ENCODE measurements at places on chromosomes 13 and 19.
A peak's percentile ranks its signal among the peaks of the same experiment; 100 is the strongest.

DNA sequence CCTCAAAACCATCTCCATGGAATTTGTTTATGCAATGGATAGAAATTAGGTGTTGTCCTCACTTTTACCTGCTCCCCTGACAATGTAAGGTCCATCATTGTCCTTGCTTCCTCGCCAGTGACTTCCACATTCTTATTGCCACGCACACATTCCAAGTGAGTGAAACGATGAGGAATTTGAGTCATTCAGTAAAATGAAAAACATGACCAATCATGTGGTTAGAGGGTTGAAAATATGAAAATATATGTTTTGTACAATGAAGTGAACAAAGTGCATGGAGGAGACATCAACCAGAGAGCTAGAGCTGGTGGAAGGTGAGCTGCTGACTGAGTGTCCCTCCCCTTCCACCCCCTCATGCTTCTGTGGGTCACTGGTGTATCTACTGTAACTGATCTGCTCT is 91.7 kb downstream of the ATP8A2 start:
- no peak for DNase-seq

GRCh38 chr13:74134777-74135325 is 647 bp upstream of the KLF12 start:
- DNase-seq, result no peak

DNA sequence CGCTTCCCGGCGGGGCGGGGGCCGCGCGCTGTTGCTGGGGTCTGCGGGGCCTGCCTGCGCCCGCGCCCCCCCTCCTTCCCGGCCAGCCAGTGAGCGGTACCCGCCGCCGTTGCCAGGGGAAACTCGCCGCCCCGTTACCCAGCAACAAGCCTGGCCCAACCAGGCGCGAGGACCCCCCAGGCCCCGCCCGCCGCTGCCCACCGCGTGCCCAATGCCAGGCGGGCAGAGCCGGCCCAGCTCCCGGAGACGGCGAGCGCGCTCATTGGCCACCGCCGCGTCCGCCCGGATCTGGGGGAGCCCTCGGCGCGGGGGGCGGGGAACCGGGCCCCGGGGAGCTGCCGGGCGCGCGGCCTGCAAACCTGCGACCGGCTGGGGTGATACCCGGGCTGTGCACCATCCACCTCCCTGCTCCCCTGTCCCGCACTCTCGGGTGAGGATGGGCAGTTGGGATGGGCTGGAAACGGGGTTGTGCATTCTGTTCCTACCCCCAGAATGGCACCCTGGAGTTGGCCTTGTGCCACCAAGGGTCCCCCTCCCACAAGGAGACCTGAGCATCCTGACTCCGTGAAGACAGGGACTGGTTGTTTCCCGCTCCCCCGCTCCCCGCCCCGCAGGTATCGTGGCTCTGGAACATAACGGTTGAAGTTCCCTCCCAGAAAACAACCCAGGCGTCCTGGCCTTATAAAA is 8.8 kb upstream of the BBC3 start:
- peak; percentile 74 for DNase-seq

- DNase-seq, result no peak
Observed at GRCh38 chr13:106919638-106920037, 351.7 kb upstream of the ARGLU1 start.

GRCh38 chr13:30776661-30777060 is 41.3 kb downstream of the ALOX5AP start:
- no peak for DNase-seq

DNA sequence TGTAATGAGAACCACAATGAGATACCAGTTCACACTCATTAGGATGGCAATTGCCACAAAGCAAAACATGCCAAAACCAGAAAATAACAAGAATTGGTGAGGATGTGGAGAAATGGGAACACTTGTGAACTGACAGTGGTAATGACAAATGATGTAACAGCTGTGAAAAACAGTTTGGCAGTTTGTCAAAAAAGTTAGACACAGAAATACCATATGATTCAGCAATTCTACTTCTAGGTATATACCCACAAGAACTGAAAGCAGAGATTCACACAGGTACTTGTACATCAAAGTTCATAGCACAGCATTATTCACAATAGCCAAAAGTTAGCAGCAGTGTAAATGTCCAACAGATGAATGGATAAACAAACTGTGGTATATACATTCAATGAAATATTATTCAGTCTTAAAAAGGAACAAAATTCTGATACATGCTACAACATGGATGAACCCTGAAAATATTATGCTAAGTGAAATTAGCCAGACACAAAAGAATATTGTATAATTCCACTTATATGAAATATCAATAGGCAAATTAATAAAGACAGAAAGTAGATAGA is 96.5 kb downstream of the UGGT2 start:
- no peak for DNase-seq

GRCh38 chr13:110770678-110771077 is 57.2 kb downstream of the ING1 start:
- DNase-seq, result no peak

DNA sequence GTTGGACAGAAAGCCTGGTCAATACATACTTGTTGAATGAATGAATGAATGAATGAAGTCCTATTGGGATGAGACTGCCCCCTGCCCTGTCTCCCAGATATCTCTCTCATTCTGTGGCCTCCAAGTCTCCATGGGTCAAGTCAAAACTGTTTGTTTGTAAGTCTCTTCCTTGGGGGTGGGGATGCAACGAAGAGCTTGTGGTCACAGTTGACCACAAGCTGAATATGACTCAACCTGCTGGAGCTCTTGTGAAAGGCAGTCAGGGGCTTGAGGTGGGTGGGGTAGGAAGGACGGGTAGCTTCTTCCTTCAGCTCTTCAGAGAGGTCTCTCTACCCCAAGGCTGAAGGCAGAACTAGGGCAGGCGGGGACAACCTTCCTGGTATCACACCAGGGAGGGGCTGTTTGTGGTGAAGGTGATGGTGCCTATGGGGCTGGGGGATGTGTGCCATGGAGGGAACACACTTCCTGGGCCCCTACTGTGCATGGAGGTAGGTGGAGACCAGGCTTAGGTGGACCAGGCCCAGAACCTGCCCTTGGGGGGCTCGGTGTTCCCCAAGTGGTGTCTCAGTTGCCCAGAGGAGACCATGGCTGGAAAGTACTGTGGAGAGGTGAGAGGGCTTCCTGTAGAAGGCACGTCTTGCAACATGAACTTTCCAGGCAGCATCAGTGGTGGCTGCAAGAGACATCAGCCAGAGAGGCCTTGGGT is 8.0 kb downstream of the MYO1F start:
- no peak for DNase-seq

DNA sequence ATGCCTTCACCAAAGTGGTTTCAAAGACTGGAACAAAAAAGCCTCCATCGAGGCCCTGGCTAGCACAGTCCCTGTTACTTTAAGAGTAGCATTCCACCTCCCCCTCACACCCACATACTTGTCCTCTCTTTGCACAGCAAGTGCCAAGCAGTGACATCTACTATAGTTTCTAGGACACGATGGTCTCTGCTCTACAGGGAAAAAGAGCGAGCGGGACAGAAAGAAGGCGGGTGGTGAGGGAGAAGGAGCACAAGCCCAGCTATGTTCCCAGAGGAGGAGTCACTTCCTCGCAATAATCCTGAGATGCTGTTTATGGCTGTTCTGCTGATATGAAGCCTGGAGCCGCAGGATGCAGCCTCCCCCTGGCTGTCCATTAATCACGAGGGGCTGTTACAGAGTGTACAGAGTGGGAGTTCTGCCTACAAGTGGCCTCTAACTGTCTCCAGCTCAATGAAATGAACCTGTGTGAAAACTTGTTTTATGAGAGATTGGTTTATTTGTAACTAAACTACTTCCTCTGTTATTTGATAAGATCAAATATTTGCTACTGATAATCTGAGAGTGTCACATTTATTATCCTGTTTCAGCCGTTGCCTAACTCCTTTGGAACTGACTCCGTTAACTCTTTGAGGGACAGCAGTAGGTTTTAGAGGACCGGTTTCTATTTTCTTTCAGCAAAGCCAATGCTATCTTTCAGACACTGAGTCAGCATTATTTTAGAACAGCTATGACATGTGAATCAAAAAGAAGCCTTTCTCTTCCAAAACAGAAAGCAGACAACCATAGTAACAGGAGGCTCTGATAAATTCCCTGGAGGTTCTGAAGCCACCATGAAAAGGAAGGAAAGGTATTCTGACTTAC is 208.0 kb downstream of the SPRY2 start:
- peak; percentile 64 for DNase-seq

- DNase-seq, result no peak
Observed at GRCh38 chr13:79674765-79675515, 194.0 kb downstream of the NDFIP2 start.

GRCh38 chr19:42188665-42189064 is 28.8 kb downstream of the DEDD2 start:
- DNase-seq, result no peak

DNA sequence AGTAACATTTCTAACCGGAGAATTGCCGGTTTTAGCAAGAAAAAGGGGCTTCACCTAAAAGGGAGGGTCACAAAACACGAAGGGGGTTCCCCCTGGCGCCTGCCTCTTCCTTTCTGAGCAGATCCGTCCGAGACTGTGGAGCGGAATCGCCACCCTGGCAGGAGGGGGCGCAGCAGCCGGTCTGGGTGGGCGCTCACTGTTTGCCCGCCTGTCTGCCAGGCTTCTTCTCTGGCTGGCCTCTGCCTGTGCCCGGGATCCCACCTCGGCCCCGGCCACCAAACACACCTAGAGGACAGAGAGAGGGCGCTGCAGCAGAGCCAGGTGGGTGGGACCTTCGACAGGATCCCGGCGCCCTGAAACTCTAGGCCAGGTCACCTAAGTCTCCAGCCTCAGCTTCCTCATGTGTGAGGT is 15.6 kb downstream of the LSM4 start:
- DNase-seq, result no peak

DNA sequence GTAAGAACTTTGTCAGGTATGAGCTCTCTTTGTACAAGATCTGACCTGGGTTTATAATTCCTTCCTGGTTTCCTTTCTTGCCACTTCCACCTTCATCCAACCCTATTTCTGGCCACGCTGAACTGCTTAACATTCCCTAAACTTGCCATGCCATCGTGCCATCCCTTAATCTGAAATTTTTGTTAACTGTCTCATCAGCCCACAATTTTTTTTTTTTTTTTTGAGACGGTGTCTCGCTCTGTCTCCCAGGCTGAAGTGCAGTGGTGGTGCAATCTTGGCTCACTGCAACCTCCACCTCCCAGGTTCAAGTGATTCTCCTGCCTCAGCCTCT is 144.6 kb downstream of the GGACT start:
- DNase-seq, result no peak

DNA sequence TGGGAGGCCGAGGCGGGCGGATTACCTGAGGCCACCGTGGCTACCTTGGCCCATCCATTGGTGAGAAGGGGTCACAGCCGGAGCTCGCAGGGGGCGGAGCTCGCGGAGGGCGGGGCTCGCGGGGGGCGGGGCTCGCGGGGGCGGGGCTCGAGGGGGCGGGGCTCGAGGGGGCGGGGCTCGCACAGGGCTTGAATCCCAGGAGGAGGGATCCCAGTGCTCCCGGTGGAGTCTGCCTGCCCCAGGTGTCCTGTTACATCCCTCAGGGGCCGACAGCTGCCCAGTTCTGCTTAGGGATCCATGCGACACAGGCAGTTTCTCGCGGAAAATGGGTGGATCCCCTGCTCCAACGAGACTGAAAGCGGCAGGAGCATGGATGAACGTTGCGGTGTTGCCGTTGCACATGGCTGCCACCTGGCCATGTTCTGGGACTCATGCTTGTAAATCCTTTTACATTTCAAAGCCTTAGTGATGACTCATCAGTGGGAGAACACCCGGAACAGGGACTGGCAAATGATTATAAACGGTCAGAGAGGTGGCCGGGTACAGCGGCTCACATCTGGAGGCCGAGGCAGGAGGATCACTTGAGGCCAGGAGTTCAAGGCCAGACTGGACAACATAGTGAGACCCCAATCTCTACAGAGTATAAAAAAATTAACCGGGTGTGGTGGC is 25.1 kb downstream of the TMPRSS9 start:
- peak; percentile 43 for DNase-seq

GRCh38 chr19:18098891-18099622 is 1.5 kb downstream of the MAST3 start:
- no peak for DNase-seq

DNA sequence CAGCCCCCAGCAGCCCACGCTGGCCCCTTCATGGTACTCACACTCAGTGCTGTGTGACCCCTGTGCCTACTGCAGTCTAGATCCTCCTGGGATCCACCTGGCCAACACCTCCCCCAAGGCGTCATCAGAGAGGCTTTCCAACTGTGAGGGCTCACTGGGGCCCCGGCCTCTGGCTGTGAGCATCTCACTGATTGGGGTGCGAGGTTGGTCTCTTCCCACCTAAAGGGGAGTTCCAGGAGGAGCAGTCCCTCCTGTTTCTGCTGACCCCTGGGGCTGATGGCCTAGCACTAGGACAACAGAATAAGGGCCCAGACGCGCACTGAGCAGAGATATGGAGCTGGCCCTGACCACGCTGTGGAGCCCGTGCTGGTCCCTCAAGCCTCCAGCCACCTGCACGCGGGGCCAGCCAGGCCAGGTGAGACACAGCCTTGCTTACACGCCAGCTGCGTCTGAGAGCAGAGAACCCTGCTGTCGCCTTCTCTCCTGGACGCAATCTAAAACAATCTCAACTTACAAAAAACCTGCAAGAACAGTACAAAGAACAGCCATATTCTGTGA is 32.2 kb downstream of the ELL start:
- DNase-seq, result no peak

- no peak for DNase-seq
Observed at GRCh38 chr19:34578751-34579150, 97.2 kb downstream of the WTIP start.

GRCh38 chr13:91036886-91037285 is 310.6 kb upstream of the MIR17HG start:
- no peak for DNase-seq

DNA sequence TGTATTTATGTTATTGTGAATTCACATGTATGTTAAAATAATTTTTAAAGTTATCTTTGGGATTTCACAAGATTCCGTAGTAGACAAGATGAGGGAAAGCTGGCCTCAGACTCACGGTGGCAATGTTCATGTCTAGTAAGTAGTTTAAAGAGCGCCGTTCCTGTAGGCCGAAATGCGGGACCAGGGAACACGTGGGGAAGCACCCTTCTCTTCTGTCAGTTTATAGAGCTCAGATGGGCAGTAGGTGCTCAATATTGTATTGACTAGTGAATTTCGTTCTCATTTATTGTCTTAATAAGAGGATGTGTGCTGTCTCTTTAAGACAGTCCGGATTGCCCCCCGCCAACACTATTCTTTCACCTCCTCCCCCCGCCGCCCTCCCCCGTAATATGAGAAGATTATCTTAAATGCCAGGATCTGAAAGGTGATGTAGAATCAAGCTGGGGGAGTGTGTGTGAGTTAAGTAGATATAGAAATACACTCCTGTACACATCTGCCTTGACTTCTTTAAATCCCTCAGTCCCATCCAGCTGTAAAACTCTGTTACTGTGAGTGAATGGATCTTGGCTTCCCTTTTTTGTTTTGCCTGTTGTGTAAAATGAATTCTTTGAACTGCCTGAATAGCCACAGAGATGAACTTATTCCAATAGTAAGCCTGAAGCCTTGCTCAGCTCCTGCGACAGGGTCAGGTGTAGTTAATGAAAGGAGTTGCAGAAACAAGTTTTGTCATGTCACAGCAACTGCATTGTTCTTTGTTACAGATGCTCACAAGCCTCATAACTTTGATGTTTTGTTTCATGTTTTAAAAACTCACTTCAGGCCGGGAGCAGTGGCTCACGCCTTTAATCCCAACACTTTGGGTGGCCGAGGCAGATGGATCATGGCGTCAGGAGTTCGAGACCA is 1.3 kb downstream of the LAMP1 start:
- no peak for DNase-seq

Measured in caudate nucleus (tissue), 63 donors.